ENCODE measurements at places on chromosomes 4 and X.

DNA sequence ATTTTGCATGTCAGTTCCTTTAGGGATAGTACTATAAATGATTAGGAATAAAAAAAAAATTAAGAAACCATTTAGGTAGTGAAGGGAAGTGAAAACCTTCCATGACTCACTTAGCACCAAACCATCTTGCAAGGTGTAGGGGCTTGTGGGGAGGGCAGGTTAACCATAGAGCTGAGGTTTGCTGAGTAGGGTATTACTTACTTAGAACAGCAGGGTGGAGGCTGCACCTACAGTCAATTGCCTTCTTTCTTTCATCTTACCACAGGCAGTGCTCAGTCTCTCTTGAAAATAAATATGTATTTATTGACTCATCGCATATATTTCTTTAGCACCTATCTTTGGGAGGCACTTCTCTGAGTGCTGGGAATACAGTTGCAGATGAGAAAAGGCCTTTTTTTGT lies 104.9 kb upstream of the GIMD1 start:
- H3K4me3 ChIP-seq: no peak overlapping the region
- H3K36me3 ChIP-seq: no peaks in the 10 kb centered on the region
- H3K4me1 ChIP-seq: no peaks in the 10 kb centered on the region
- no peaks in the 10 kb centered on the region for H3K27me3 ChIP-seq
- H3K27ac ChIP-seq: no peak overlapping the region

GRCh38 chrX:111349101-111349500 lies 62.9 kb downstream of the DCX start:
- no peak overlapping the region for H3K4me3 ChIP-seq
- no peaks in the 10 kb centered on the region for H3K4me1 ChIP-seq
- DNase-seq: no peak
- H3K27ac ChIP-seq: no peak overlapping the region
- no peaks in the 10 kb centered on the region for H3K27me3 ChIP-seq

- H3K36me3 ChIP-seq: no peaks in the 10 kb centered on the region
- peaks cover 8% of the 10 kb centered on the region for H3K4me1 ChIP-seq
- no peaks in the 10 kb centered on the region for H3K27me3 ChIP-seq
- peak; percentile 37 for DNase-seq
- no peak overlapping the region for H3K4me3 ChIP-seq
- no peak overlapping the region for H3K27ac ChIP-seq
These were observed 19.0 kb downstream of the SMS start for GRCh38 chrX:21959362-21960051.

DNA sequence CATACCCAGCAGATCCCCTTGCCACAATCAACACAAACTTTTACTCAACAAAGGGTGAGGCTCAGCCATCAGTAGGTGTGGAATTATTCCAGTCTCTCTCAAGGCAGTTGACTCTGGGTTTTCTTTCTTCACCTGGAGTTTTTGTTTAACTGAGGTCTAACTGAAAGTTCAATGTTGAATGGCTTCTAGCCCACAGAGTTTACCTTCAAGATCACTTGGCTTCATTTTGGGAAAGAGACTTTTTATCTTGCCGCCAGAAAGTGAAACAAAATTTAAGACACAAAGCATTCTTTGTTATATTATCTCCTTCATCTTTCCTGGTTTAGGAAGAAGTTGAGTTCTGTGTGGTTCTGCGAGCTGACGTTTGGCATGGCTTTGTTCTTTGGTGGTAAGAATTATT lies 83.8 kb upstream of the RASGEF1B start:
- no peaks in the 10 kb centered on the region for H3K27me3 ChIP-seq
- H3K4me3 ChIP-seq: no peak overlapping the region
- DNase-seq: no peak
- no peak overlapping the region for H3K27ac ChIP-seq
- peaks cover 6% of the 10 kb centered on the region for H3K4me1 ChIP-seq
- no peaks in the 10 kb centered on the region for H3K36me3 ChIP-seq

- H3K4me1 ChIP-seq: no peaks in the 10 kb centered on the region
- no peak for DNase-seq
- no peak overlapping the region for H3K4me3 ChIP-seq
- no peak overlapping the region for H3K27ac ChIP-seq
These were observed 32.1 kb upstream of the AMBN start for GRCh38 chr4:70559924-70560323.

DNA sequence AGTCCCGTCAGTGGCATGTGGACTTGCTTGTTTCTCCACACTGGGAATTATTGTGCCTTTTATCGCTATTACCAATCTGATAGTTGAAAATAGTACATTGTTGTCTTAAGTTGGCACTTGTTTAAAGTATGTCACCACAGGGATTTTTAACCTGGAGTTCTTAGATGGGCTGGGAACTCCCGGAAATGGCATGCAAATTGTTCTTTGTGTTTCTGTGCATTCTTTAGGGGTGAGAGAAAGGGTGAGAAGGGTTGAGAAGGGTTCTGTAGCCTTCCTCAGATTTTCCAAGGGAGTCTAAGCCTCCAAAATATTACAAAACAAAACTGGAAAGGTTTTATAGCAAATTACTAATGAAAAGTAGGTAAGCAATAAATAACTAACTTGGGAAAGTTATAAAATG lies 176.9 kb downstream of the ZIC3 start:
- H3K36me3 ChIP-seq: no peaks in the 10 kb centered on the region
- H3K4me3 ChIP-seq: no peak overlapping the region
- H3K4me1 ChIP-seq: no peaks in the 10 kb centered on the region
- no peak for DNase-seq
- H3K27ac ChIP-seq: no peak overlapping the region
- H3K27me3 ChIP-seq: no peaks in the 10 kb centered on the region

- H3K36me3 ChIP-seq: no peaks in the 10 kb centered on the region
- H3K27me3 ChIP-seq: no peaks in the 10 kb centered on the region
- H3K4me3 ChIP-seq: no peak overlapping the region
- no peak for DNase-seq
These were observed 279.9 kb upstream of the TET2 start for GRCh38 chr4:104866809-104867208.

- no peaks in the 10 kb centered on the region for H3K36me3 ChIP-seq
- peaks cover 7% of the 10 kb centered on the region for H3K4me1 ChIP-seq
- H3K4me3 ChIP-seq: no peak overlapping the region
- H3K27ac ChIP-seq: no peak overlapping the region
- H3K27me3 ChIP-seq: no peaks in the 10 kb centered on the region
- DNase-seq: no peak
These were observed 10.9 kb upstream of the UVSSA start for GRCh38 chr4:1336088-1336491.
